ENCODE measurements at places on chromosomes 7 and 10. TPM values are rescaled to one million over a fixed set of nuclear protein-coding genes. Genes with fewer than 3 reads are reported as not detected.

MYL7 gene
- total RNA-seq = not detected

TAS2R41 gene
- total RNA-seq = not detected

PTER gene
- 10.0 TPM for total RNA-seq

BAMBI gene
- total RNA-seq = 65.3 TPM

NRAP gene
- not detected for total RNA-seq
